K562 (cell line): ENCODE measurements at places on chromosomes 6 and 20. TPM values are rescaled to one million over a fixed set of nuclear protein-coding genes. Genes with fewer than 3 reads are reported as not detected.

- peak; percentile 29 for DNase-seq
These were observed 23.5 kb upstream of the SMIM29 start for GRCh38 chr6:34272013-34272926.

- no peak for DNase-seq
These were observed 87.5 kb downstream of the ZFP64 start for GRCh38 chr20:52103913-52104545.

SDC4 gene
- total RNA-seq: 8.7 and 10.7 TPM in 2 replicates

- no peak for DNase-seq
These were observed 70.4 kb downstream of the ENPP1 start for GRCh38 chr6:131877999-131878789.

DNA sequence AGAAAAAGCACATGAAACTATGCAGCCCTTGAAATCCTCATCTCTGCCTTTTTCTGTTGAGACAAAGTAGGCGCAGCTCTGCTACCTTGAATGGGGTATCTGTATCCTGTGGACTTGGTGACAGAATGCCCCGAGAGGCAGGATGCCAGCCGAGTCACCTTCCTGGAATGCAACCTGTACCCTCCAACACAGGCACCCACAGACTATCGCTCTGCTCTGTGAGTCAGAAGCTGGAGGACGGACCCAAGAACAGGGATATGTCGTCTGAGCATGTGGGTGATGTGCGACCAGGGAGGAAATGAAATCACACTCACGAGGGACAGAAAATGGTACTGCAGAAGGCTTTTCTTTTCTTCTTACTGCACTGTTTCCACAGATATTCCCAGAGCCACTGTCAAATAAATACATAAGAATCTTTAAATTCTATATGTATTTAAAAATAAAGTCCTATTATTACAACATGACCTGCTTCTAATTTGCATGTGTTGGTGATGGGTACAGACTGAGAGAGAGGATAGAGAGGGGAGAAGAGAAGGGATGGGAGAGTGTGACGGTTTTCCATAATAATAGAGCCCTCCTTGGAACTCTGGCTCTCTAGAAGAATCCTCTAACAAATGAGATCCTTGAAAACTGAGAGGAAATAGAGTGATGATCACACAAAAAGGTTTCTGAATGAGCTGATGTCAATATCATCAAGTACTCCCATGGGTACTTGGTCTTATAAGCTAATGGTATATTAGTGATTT is 308.1 kb downstream of the FOXC1 start:
- DNase-seq: no peak
